ENCODE measurements at places on chromosomes 13 and 19.

DNA sequence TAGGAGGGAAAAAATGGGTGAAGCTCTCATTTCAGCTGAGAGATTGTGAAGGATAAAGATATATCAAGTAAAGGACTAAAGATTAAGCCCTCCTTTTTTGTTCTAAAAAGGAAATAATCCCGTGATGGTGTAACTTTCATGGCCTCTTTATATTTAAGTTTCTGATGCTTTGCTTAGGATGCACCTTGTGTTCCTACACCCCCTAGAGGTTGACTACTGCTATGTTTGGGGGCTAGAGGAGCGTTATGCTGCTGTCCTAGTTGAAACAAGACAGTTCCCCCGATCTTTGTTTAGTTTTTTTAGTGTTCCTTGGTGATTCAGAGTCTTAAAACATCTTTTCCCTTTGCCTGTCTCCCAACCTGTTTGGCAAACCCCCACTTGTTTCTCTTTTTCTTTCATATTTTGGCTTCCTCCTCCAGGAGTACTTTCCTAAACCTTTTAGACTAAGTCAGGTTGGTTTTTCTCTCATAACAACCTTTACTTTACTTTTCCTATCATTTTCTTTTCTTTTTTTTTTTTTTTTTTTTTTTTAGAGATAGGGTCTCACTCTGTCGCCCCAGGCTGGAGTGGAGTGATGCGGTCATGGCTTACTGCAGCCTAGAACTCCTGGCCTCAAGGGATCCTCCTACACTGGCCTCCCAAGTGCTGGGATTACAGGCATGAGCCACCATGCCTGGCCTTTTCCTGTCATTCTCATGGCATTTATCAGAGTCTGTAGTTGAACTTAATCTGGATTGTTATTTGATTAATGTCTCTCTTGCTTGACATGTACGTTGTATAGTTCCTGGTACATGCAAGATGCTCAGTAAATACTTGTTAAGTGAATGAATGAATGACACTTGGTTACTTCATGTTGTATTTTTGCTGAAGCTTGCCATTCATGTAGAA is 2.8 kb downstream of the UBA2 start:
- DNase-seq, result peak; percentile 73

GRCh38 chr19:11264452-11265176 is 2.3 kb upstream of the DOCK6 start:
- no peak for DNase-seq

DNA sequence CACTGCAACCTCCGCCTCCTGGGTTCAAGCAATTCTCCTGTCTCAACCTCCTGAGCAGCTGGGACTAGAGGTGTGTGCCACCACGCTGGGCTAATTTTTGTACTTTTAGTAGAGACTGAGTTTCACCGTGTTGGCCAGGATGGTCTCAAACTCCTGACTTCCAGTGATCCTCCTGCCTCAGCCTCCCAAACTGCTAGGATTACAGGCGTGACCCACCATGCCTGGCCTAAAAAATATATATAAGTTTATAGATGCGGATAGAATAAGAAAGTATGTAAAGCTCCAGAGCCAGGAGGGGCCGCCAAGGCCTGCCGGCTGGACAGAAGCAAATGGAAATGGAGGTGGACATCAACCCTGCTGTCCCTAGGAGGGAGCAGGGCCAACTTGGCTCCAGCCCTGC is 66.0 kb downstream of the COL4A1 start:
- DNase-seq, result no peak

GRCh38 chr13:113722921-113723320 is 36.1 kb upstream of the TMEM255B start:
- DNase-seq, result no peak

DNA sequence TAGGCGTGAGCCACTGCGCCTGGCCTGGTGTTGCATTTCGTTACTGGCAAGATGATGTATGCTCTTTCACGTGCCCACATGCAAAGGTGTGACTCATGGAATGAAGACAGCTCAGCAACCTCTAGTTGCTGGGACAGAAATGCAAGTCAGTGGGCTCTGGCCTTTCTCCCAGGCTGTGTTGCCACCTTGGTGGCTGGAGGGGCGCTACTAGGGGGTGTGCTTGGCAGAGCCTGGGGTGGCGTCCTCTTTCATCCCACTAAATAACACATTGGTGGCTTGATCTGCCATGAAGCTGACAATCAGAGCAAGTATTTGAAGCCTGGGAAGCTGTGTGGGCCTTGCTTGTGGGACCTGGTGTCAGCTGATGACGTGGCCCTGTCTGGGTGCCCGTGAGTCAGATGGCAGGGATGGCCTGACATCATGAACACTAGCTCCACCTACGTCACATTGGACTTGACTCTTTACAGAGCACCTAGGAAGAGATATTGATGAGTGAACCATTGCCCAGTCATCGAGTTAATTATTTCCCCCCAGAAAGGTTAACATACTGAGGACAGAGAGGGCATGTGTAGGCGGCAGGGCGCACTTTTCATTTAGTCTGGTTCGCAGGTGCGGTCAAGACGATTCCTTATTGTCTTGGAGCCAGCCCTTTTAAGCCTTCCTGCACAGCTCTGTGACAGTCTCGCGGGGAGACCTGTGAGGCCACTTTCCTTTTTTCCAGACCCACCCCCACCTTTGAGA is 154.2 kb downstream of the TM9SF2 start:
- no peak for DNase-seq
